ENCODE measurements at places on chromosomes 13 and 19.

GRCh38 chr13:44436589-44437337 lies 63.1 kb downstream of the SERP2 start:
- peak; percentile 28 for DNase-seq

DNA sequence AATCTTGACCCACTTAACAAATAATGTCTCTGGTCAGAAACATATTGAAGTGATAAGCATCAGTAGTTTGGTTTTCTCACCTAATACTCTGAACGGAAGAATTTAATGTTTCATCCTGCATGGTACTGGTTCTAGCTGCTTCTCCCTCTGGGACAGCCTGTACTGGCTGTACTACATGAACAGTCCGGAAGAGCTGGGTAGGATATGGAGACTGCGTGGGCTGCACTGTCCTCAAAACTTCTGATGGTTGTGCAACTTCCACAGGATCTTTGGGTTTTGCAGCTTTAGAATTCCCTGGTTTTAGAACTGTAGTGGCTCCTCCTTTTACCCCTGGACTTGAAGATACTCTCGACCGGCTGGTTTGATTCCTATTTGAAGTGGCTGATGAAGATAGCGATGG lies 78.3 kb downstream of the ELF1 start:
- DNase-seq: no peak

DNA sequence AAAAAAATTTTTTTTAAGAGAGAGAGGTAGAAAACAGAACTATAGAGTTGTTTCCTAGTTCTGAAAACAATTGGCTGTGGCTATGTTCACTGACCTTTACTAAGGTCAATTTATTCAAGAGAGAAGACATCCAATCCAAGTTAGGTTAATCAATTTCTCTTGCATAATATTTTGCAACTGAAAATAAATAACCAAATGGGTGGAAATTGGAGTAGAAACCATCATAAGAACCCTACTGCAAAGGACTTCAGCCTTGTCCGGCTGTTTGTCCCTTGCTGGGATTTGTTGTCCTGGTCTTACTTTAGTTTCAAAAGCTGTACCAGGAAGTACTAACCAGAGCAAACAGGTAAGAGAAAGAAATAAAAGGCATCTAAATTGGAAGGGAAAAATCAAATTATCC lies 23.3 kb upstream of the ZC3H13 start:
- DNase-seq: no peak

GRCh38 chr13:39037410-39037879 lies 444 bp downstream of the PROSER1 start:
- DNase-seq: peak; percentile 65

DNA sequence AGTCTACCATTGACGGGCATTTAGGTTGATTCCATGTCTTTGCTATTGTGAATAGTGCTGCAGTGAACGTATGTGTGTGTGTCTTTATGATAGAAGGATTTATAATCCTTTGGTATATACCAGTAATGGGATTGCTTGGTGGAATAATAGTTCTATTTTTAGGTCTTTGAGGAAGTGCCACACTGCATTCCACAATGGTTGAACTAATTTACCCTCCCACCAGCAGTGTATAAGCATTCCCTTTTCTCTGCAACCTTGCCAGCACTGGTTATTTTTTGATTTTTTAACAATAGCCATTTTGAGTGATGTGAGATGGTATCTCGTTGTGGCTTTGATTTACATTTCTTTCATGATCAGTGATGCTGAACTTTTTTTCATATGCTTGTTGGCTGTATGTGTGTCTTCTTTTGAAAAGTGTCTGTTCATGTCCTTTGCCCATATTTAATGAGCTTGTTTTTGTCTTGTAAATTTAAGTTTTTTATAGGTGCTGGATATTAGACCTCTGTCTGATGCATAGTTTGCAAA lies 37.5 kb downstream of the RFC3 start:
- DNase-seq: no peak

GRCh38 chr13:97932036-97932435 lies 21.4 kb upstream of the IPO5 start:
- no peak for DNase-seq

DNA sequence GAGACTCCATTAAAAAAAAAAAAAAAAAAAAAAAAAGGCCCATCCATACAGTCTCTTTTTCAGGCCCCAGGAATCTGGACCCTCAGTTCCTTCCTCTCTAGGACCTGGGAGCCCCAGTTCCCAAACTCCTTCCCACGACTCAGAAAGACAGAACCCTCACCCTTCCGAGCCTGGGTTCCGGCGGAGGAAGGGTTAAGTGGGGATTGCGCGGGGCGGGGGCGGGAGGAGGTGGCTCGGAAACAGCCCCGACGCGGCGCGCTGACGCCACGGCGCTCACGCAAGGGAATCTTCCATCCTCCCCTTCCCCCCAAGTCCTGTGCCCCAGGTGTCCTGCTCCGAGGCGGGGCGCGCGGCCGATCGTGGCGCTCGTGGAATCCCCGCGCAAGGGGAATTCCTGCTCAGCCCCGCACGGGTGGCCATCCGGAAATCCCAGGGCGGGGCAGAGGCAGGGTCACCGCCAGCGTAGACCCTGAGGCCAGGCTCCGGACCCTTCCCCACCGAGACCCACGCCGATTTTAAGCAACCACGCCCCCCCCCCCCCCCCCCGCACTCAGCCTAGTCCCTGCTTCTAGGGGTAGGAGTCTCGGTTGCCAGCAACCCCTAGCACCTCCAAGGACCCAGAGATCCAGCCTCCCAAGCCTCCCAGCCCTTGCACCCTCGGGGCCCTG lies 659 bp downstream of the NFKBID start:
- peak; percentile 84 for DNase-seq

- DNase-seq: no peak
These were observed 55.2 kb downstream of the SOX21 start for GRCh38 chr13:94657167-94657566.

- DNase-seq: no peak
These were observed 283.1 kb downstream of the DCT start for GRCh38 chr13:94196413-94196812.
